Trophoblast cell (in vitro differentiated cells and primary cell): ENCODE measurements at places on chromosomes 2 and 18.

- no peak for DNase-seq
Measured at GRCh38 chr2:172745636-172746035, 10.0 kb downstream of the RAPGEF4 start.

DNA sequence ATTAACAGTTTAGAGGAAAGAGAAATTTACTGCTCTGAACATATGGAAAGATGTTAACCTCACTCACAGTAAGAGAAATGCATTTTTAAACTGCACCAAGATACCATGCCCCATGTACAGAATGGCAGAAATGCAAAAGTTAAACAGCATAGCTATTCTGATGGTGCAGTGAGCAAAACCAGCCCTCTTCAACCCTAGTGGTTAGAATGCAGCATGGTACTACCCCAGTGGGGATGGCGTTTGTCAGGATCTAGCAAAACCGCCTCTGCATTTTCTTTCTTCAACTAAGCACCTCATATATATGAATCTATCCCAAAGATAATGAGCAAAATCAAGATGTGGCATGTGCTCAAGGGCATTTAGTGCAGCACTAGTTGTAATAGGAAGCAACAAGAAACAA lies 98.0 kb downstream of the MGAT5 start:
- DNase-seq, result peak; percentile 47

DNA sequence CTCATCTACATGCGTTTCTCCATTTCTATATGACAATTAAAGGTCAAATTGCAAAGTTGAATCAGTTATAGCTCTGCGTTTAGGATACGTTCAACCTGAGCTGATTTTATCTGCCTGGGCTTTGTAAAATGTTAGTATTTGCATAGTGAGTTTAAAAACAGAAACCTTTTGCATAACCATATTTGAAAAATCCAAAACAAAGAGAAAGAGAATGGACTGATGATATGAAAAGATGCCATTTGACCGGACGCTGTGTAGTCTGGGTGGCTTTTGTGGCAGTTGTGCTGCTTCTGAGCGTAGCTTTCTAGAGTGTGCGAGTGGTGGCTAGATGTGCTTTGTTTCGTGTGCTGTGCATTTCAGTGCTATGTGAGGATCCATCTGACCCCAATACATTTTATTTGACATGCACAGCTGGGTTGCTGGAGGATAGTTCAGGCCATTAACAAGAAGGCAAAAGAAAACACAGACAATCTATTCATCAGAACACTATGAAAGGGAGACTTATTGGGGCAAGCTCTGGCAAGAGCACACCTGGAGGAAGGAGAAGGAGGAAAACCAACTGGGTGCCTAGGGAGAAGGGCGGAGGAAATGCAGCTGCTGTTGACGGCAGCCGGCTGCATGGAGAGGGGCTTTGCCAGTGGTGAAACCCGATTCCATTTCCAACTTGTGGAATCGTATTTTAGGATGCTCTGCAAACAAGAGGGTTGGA lies 126.8 kb downstream of the ACOXL start:
- DNase-seq, result no peak

GRCh38 chr2:34602262-34602661 lies 1003.2 kb upstream of the FAM98A start:
- no peak for DNase-seq

- no peak for DNase-seq
Measured at GRCh38 chr18:63043516-63043915, 276.1 kb downstream of the BCL2 start.

GRCh38 chr2:233418761-233419546 lies 64.7 kb downstream of the DGKD start:
- no peak for DNase-seq

- peak; percentile 38 for DNase-seq
Measured at GRCh38 chr2:216672466-216672865, 22.9 kb downstream of the IGFBP5 start.

DNA sequence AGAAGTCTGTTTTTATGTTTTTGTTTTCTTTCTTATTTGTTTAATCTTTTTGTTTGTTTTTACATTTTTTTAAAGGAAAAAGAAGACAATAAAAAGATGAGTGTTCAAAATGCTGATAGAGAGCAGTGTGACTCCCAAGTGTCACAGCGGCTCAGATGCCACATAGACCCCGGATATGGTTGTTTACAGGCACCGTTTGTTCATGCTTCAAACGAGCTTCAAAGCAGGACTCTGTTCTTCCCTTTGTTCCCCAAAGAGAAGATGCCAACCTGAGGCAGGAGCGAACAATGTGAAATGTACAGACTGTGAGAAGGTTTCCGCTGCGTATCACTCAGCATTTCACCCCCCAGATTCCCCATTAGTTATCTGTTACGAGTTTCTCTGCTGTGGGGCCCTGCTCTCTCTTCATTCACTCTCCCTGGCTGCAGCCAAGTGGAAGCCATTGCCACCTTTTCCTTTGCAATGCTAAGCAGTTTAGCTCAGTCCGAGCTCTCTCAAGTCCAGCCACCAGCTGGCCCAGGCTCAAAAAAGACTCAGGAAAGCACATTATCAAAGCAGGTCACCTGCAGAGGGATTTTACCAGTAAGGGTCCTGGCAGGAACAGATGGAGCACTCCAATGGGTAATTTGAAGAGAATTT lies 36.4 kb upstream of the PHLPP1 start:
- DNase-seq, result no peak

DNA sequence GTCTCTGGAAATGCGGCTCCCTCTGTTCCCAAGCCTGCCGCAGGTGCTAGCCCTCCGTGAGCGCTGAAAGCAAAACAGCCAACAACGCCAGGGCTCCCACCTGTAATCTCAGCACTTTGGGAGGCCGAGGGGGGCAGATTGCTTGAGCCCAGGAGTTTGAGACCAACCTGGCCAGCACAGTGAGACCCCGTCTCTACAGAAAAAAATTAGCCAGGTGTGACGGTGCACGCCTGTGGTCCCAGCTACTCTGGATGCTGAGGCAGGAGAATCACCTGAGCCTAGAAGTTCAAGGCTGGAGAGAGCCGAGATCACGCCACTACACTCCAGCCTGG lies 41.3 kb upstream of the PTMA start:
- no peak for DNase-seq

GRCh38 chr2:218993345-218994315 lies at the start of gene CRYBA2:
Gene CRYBA2 (minus strand): TSS chr2:218993422. CDS start chr2:218993176, 246 bp downstream.
- DNase-seq, result peak; percentile 30

DNA sequence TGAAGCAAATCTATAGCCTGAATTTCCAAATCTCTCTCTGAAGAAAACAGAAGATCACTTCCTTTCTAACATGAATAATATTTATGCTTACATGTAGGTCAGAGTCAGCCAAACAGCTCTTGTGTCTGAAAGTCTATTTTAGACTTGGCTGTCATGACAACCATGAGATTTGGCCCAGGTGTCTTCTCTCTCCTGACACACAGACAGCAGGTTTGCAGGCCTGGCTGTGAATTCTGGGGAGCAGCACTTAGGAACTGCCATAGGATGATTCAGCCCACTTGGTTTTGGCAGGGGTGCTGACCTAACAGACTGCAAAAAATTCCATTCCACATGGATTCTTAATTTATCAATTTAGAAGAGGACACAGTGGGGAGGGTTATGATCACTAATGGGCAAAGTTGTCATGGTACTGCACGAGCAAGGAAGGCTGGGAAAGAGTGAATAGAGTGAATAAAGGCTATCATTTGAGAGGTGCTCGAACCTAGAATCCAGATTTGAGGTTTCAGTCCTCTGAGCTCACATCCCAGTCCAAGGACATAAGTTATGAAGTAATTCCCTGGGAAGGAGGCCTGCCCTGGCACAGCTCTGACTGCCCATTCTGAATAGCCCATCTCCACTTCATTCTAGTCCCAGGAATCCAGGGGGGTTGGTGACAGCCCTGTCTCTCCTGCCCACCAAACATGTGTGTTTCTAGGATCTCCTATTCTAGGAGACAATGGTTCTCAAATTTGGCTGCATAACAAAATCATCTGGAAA lies 453.9 kb upstream of the TRIB2 start:
- no peak for DNase-seq

DNA sequence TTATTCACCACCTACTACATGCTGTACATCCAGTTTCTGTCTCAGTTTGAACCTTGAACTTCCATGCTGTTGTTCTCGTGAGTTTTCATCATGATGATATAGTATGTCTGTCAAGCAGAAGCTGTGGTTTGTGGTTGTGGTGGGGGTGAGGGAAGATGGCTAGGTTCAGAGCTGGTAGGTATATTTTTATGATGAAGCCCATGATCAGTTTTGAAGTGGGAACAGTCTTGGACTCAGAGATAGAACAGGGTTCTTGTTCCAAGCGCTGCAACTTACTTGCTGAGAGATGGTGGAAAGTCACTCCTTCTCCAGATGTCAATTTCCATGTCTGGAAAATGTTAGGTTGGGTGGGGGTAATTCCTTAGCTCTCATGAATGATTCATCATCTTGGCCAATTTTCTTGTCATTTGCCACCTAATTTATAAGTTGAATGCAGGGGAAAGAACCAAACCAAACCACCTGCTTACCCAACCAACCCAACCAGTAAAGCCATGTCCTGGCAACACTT lies 21.6 kb downstream of the PMAIP1 start:
- no peak for DNase-seq

- no peak for DNase-seq
Measured at GRCh38 chr2:121005453-121005852, 269.8 kb downstream of the GLI2 start.

- DNase-seq, result no peak
Measured at GRCh38 chr2:71592181-71592711, 138.9 kb downstream of the DYSF start.

- DNase-seq, result no peak
Measured at GRCh38 chr2:223532161-223532560, 70.0 kb downstream of the SCG2 start.

- no peak for DNase-seq
Measured at GRCh38 chr2:144430722-144431391, 89.1 kb downstream of the ZEB2 start.

DNA sequence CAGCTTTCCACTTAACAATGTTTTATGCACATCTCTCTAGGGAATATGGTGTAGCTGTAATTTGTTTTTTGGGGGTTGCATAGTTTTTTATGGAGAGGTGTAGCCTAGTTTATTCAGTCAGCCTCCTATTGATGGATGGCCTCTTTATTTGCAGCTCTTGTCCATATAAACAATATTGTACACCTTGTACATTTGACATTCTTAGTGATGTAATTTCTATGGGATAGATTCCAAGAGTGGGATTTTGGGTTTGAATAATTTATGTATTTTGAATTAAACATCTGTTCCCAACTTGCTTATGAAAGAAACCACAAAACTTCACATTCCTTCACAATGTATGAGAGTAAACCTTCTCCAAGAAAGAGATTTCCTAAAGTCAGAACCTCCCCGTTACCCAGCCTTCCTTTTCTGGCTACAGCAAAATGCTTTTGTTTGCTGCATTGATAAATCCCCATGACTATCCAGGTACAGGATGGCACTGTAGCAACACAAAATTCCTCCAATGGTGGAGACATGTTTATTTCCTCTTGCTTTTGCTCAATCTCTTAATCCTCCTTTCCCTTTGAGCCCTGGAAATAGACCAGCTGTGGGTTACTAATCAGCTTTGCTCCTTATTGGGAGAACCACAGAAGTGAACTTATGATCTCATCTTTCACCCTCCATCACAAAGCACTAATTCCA lies 58.4 kb upstream of the GALR1 start:
- no peak for DNase-seq

DNA sequence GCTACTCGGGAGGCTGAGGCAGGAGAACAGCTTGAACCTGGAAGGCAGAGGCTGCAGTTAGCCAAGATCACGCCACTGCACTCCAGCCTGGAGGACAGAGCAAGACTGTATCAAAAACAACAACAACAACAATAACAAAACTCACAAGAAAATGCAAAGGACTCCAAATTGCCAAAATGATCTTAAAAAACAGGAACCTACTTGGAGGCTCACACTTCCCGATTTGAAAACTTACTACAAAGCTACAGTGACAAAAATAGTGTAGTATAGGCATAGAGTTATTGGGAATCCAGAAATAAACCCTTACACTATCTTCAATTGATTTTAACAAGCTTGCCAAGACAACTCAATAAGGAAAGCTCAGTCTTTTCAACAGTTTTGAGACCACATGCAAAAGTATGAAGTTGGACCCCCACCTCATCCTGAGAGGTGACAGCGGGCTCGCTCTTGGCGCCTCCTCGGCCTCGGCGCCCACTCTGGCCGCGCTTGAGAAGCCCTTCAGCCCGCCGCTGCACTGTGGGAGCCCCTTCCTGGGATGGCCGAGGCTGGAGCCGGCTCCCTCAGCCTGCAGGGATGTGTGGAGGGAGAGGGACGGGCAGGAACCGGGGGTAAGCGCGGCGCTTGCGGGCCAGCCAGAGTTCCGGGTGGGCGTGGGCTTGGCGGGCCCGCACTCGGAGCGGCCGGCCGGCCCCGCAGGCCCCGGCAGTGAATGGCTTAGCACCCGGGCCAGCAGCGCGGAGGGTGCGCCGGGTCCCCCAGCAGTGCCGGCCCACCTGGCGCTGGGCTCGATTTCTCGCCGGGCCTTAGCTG lies 18.3 kb upstream of the ACVR2A start:
- DNase-seq, result no peak

GRCh38 chr2:85711578-85712060 lies 17.5 kb downstream of the GNLY start:
- DNase-seq, result no peak

- DNase-seq, result no peak
Measured at GRCh38 chr2:3223080-3223923, 154.3 kb downstream of the EIPR1 start.

GRCh38 chr2:95526360-95527341 lies 42.1 kb upstream of the TRIM43B start:
- DNase-seq, result peak; percentile 37

GRCh38 chr2:40197121-40197520 lies 254.8 kb downstream of the SLC8A1 start:
- DNase-seq, result no peak

DNA sequence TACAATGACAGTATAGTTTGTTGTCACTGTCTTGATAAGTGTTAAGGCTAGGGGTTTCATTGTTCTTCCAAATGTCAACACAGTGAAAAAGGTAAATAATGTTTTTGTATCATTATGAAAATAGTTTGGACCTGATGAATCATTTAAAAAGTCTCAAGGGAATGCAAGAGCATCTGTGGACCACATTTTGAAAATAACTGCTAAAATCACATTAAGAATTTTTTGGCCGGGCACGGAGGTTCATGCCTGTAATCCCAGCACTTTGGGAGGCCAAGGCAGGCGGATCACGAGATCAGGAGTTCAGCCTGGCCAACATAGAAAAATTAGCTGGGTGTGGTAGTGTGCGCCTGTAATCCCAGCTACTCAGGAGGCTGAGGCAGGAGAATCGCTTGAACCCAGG lies 10.3 kb downstream of the SCN1A start:
- no peak for DNase-seq

GRCh38 chr2:99571021-99571420 lies 81.2 kb upstream of the REV1 start:
- DNase-seq, result no peak

- no peak for DNase-seq
Measured at GRCh38 chr2:214545898-214546542, 135.2 kb downstream of the VWC2L start.
